Cortex of kidney (tissue), 1 donor: ENCODE measurements at places on chromosomes 2 and 18.

GRCh38 chr2:207733597-207734240 lies 22.3 kb downstream of the CCNYL1 start:
- DNase-seq = no peak

DNA sequence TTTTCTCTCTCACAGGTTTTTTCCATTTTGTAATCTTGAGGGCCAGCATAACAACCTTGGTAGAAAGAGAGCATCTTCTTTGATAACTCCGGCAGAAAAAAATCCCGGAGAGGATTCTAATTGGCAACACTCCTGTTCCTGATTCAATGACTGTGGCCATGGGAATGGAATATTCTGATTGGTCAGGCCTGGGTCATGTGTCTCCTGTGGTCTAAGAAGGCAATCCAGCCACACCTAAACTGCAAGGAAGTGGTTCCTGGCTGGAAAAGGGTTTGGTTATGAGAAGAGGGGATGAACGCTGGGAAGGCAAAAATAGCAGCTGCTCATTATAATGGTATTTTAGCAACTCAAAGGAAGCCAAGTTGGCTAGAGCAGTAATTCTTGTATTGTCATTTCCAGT lies 24.8 kb upstream of the ZNF638 start:
- DNase-seq = no peak

DNA sequence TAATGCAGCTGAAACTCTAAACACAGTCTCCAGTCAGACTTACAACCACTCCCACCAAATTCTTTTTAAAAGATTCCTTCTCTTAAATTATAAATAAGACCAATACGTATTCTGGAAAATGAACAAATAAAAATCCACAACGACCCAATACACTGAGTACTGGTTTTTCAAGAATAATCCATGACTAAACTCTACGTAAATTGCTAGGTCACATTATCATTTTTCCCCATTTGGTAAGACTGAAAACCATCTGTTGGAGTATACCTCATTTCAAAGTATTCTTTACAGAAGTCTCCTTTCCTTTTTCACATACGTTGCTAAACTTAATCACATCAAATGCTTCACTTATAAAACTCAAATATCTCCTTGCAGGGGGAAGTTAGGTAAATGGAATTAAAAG lies 6.0 kb downstream of the ZNF516 start:
- no peak for DNase-seq

DNA sequence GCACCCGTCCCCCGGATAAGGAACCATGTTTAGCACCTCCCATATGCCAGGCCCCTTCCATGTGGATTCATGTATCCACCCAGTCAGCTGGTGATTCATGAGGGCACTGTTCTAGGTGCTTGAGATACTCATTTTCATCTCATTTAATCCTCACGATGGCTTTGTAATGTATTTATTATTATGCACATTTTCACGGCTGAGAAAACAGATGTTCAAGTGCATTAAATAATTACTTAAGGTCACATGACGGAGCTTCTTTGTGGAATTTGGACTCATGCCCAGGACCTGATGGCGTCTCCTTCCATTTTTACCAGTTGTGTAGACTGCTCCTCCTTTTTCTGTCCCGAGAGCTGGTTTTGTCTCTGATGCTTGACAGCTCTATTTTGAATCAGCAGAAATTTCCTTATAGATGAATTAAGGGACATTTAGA lies 72.2 kb upstream of the RBM44 start:
- no peak for DNase-seq

DNA sequence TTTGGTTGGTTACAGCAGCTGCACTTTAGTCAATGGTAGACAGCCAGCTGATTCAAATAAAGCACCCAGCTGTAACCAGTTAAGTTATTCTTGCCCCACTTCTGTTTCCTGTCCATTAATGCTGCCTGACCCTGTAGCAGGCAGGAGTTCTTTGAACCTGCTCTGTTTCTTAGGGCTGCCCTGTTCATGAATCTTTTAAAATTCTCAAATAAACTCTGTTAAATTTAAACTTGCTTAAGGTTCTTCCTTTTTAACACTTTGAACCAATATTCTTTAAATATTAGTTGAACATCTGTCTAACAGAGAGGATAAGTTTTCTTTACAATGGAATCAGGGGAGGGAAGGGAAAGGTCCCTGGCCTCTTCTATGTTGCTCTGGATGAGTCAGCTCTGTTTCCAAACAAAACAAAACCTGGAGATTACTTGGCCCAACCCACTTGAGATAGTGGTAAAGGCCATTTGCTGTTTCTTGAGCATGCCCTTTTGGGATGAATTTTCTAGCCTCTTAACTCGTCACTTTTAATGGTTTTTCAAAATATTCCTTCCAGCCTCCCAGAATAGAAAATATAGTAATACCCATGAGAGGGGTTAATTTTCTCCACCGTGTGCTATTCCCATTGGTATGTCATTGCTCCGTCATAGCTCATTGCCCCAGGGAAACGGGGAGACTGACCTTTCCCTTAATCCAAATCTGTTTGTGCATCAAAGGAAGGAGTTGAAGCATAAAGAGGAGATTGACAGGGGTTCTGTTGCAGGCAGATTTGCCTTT lies 112.1 kb upstream of the FHL2 start:
- DNase-seq = no peak

DNA sequence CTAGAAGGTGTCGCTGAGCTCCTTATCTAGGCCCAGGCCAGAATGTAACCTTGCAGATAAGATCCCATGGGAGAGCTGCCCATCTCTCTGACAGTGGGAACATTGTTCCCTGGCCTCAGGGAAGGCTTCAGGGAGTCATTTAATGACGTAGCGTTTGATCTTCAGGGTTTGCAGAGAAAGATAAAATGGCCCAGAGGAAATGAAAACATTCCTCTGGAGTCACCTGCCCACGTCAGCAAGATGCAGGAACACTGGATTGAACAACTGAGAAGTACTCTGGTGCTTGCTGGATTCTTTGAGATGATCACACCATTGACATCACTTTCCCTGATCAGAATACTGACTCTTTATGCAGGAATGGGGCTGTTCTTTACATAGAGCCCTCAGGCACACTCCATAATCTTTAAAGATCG lies 51.6 kb downstream of the MAPK4 start:
- DNase-seq = no peak

DNA sequence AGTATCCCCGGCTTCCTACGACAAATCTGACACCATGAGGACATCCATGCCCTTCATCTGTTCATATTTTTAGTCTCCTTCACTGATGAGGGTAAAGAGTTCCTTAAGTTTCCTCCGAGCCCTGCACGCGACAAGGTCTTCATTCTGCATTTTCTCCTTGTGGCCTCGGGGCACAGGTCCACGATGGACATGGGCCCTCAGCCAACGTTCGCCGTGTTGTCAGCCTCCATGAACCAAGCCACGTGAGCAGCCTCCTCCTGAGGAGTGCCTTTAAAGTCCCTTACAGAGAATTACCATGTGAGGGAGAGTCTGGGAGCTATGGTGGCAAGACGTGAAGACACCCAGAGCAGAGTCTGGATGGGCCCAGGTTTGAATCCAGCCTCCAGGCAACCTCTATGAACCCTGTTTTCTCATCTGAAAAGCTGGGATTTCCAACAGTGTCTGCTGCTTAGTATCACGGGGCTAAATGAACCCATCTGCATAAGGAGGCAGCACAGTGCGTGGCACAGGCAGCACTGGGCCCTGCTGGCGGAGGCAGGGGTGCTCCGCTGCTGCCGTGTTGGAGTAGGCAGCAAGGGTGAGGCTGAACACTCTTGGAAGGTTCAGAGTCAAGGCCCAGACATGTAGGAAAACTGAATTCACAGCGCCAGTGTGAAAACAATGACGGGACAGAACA lies 54.1 kb downstream of the EIPR1 start:
- no peak for DNase-seq

- no peak for DNase-seq
Observed at GRCh38 chr18:58287353-58288274, 243.6 kb downstream of the NEDD4L start.

DNA sequence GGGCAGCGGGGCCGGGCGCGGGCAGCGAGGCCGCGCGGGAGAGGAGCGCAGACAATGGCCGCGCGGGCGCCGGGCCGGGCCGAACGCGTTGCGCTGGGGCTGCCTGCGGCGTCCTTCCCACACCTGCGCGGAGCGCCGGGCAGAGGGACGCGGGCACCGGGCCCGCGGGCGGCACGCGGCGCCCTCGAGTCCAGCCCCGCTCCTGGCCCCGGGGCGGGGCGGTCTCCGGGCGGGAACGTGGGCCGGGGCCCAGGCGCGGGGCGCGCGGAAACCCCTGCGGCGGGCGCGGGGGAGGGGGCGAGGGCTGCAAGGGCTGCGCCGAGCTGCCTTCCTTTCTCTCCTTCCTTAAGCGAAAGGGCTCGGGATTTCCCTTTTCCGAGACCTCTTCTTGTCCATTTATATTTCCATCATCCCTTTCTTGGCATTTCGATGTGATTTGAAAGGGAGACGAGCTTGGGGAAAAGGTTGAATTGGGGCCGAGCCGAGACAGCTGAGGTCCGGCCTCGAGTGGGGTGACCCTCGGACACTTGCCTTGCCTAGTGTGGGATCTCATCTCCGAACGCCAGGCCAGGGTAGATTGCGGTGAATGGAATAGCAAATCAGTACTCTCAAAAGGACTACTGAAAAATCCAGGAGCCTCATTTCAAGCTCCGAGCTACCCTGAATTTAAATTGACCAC lies 676 bp downstream of the KLHL23 start:
- no peak for DNase-seq

GRCh38 chr2:76444732-76445131 lies 734.0 kb upstream of the GCFC2 start:
- DNase-seq = no peak

DNA sequence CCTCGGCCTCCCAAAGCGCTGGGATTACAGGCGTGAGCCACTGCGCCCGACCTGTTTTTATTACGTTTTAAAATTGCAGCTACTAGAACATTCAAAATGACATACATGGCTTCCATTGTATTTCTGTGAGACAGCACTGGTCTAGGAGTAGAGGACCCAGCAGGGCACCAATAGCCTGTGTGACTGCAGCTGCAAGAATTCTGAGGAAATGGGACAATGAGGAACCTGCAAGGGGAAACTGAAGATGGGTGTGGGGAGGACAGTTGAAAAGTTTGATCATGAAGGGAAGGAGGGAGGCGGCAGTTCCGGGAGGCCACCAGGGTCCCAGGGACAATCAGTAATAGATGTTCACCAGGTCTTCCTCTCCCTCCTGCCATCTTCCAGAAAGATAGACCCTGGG lies 13.9 kb upstream of the DNPEP start:
- DNase-seq = no peak

DNA sequence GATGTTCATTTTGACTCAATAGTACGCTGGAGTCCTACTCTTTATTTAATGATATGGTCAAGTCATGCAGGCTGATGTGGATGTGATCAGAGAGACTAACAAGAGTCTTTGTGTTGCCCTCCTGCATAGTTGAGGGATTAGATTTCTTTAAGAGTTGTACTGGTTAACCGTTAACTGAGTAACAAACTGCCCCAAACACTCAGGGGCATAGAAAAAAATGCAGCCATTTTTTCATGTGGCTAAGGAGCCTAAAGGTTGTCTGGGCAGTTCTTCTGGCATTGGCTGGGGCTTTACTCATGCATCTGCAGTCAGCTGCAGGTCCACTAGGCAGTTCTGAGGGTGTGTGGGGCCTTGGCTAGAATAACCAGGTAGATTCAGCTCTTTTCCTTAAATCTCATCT lies 32.5 kb downstream of the DOCK10 start:
- DNase-seq = no peak

GRCh38 chr2:41967476-41968181 lies 80.2 kb upstream of the PKDCC start:
- no peak for DNase-seq

DNA sequence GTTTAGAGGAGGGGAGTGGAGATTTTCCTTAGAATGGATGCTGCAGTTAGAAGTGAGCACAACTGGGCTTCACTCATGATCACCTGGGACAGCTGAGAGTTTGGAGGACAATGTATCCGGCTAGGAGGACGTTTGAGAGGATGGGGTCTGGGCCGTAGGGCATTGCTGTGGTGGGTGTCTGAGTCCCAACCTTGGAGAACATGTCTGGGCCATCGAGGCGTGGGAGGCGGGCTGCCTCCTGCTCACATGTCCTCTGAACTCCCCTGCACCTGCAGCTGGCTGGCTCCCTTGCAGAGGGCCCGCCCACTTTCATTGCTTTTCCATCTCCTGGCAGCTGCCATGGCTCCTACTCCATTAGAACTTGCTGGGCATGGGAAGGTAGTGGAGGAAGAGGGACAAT lies 203.0 kb upstream of the PXDN start:
- DNase-seq = no peak

DNA sequence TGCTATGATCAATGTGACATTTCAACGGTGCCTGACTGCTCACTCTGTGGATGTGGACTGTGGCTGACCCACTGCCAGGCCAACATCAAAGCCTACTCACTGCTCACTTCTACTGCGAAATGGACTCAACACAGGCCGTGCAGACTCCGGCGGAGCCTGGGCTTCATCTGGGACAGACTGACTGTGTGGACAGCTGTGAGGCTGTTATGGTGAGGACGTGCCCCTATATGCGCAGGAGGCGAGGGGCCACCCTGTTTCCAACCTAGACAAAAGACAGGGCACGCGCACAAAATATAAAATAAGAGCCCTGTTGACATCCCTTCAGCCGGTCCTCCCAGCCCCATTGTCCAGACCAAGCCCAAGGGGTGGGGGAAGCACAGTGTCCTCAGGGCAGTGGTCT lies 514.4 kb upstream of the RAB6C start:
- no peak for DNase-seq

DNA sequence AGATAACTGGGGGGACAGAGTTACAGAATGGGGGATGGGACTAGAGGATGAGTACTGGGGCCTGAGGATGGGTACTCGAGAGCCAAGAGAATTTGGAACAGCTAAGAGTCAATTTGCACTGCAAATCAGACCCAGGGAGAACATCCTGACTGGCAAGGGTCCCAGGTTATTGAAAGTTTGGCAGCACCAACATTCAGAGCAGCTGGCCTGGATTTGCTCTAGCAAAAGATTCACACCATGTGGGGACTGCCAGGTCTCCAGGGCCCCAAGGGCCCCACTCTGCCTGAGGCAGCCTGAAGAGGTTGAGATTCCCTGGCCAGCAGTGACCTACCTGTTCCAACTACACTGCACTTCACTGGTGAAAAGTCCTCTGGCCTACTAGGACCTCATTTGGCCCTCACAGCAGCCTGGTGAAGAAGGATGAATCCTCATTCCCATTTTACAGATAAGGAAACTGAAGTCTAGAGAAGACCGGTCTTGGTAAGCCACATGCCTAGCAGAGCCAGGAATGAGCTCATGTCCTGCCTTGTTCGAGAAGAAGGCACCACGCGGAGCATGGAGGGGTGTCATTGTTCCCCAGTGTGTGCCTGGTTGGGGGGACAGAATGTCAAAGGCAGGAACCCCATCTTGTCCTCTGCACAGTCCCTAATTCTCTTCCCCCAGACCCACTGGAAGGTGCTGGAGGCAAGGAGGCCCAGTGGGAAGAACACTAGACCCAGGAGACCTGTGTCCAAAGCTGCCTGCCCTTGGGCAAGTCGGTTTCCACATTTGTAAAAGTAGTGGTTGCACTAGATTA lies 258.6 kb downstream of the TNS1 start:
- no peak for DNase-seq

- DNase-seq = no peak
Observed at GRCh38 chr2:138617026-138617425, 115.5 kb downstream of the SPOPL start.
